ENCODE measurements at places on chromosomes 4 and X. TPM values are rescaled to one million over a fixed set of nuclear protein-coding genes. Genes with fewer than 3 reads are reported as not detected.

The SPON2 gene
- total RNA-seq: 47.8 TPM

The UGT2B7 gene
- total RNA-seq: 0.55 TPM

The GPR78 gene
- total RNA-seq: 0.17 TPM

- peak; percentile 43 for DNase-seq
Measured at GRCh38 chrX:133482056-133482952, 67.0 kb upstream of the GPC4 start.

DNA sequence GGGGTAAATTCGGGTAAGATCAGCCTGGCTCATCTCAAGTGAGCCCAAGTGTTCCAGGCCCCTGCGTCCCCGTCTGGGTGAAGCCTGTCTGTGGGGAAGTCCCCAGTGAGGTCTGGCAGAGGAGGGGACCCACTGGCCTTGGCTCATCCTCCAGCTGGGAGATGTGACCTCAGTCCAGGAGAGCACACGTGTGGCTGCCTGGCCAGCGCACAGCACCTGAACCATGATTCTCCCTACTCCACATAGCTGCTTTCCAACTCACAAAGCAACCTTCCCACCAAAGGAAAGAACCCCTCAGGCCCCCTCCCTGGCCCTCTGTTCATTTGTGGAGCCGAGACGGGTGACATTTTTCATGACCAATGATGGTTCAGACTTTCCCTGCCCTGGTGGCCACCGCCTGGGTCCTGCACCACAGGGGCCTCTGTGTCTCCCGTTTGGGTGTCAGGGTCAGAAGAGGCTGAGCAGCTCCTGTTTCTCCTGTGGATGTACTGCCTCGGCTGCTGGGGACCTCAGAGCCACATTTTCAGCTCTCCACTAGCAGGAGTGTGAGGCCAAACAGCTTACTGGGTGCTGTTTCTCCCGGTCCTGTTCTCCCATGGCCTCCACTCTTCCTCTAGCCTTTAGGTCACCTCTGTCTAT is 111.4 kb downstream of the CPZ start:
- no peak for DNase-seq

The PLS3 gene
- total RNA-seq: 313 TPM

Measured in astrocyte (in vitro differentiated cells and primary cell).